ENCODE measurements at places on chromosomes 2 and 18.

DNA sequence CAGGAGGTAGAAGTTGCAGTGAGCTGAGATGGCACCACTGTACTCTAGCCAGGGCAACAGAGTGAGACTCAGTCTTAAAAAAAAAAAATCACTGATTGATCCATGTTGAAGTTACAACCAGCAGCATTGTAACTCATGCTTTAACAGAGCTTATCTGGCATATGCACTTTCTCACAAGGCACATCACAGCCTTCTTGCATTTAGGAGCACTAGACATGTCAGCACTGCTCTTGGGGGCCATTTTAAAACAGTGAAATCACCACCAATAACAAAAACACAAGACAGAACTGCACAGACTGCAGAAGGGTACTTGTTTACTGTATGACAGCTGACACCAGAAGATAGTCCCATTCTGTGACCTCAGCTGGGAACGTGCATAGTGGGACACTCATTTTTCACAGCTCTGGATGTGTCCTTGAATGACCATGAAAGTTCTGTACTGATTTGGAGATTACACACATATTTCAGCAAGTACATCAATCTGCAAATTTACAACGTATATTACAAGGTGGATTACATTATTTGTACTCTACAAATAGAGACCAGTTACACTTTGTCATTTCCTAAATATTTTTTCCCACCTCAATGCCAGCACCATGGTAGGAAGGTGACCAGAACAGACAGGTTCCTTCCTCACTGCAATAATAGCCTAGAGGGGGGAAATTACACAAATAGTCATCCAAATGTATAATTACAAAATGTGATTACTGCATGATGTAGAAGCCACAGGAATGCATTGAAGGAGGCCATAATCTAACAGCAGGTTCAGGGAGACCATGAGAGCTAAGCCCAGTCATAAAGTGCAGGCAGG, 35.1 kb downstream of the CCBE1 start:
- DNase-seq, result no peak

- DNase-seq, result no peak
These were observed 20.1 kb upstream of the ROCK1 start for GRCh38 chr18:21131698-21132227.

DNA sequence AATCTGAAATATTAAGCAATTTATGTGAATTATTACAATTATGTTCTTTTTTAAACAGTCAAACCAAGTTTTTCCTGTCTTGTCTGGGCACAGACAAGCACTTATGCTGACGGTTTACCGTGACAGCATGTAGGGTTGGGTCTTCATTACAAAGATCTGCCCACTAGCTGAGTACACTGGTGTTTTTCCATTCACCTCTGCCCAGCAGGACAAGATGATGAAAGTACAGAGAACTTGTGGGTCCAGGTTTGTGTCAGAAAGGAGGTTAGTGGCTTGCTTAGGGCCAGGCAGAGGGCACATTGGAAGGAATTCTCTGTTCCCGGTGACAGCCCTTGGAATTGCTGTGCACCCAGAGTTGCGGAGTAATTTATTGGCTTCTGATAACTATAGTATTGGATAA, 14.0 kb downstream of the NABP1 start:
- DNase-seq, result no peak

- DNase-seq, result no peak
These were observed 168.0 kb downstream of the BCL2 start for GRCh38 chr18:63151539-63151938.

- no peak for DNase-seq
These were observed 16.4 kb upstream of the FBLN7 start for GRCh38 chr2:112121682-112122254.

GRCh38 chr2:203751685-203752271, 45.3 kb downstream of the CD28 start:
- DNase-seq, result no peak

- DNase-seq, result no peak
These were observed 60.6 kb upstream of the DARS1 start for GRCh38 chr2:136045835-136046570.

GRCh38 chr2:128597121-128597762, 278.6 kb upstream of the HS6ST1 start:
- no peak for DNase-seq

- no peak for DNase-seq
These were observed 26.2 kb downstream of the POU3F3 start for GRCh38 chr2:104880076-104880475.

DNA sequence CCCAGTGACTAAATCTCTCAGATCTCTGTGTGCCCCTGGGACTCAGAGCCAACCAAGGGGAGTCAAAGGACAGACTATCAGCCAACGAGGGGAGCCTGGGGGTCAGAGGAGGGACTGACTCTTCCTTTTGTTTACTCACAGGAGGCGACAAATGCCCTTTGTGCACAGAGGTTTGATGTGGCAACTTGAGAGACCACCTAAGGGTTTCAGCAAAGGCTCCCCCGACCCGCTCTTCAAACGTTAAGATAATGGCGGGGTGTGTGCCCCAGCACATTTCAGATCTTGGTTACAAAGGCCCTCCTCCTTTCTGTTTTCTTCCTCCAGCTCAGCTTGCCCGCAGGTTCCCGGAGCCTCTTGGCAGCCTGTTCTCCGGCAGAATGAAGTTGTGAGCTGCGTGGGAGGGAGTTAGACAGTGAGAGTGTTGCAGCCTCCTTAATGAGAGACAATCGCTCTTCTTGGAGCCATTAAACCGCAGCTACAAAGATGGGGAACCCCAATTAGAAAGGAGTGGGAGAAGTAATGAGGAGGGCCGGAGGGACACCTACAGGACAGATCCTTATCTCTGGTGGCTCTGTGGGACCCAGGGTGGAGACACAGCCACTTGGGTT, 76.2 kb downstream of the KIAA2012 start:
- no peak for DNase-seq

- no peak for DNase-seq
These were observed 49.3 kb downstream of the RNF144A start for GRCh38 chr2:6966446-6966940.

- DNase-seq, result peak; percentile 26
These were observed 198.5 kb downstream of the UBE2E3 start for GRCh38 chr2:181178823-181179412.

- DNase-seq, result no peak
These were observed 73.4 kb downstream of the ZNF516 start for GRCh38 chr18:76421685-76422078.

DNA sequence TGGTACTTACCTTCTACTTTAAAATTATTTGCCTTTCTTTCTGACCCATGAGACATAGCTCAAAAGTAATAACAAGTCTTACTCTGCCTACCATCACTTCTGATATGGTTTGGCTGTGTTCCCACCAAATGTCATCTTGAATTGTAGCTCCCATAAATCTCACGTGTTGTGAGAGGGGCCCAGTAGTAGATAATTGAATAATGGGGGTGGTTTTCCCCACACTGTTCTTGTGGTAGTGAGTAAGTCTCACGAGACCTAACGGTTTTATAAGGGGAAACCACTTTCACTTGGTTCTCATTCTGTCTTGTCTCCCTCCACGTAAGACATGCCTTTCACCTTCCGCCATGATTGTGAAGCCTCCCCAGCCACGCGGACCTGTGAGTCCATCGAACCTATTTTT, 47.5 kb downstream of the GALNT3 start:
- DNase-seq, result no peak

Measured in stimulated activated naive CD8-positive, alpha-beta T cell treated with anti-CD3 and anti-CD28 coated beads, Interleukin-15, amount 100 ng/mL, for 72 hours (primary cell).